Fibroblast of the aortic adventitia (primary cell): ENCODE measurements at places on chromosomes 1 and 21. TPM values are rescaled to one million over a fixed set of nuclear protein-coding genes. Genes with fewer than 3 reads are reported as not detected.

RC3H1 gene
- 35.7 and 37.0 TPM in 2 replicates for total RNA-seq

PRXL2B gene
- total RNA-seq = 15.5 and 23.0 TPM in 2 replicates

ZBTB8A gene
- 7.1 and 10.8 TPM in 2 replicates for total RNA-seq

FAAH gene
- total RNA-seq = 0.18 and 0.65 TPM in 2 replicates

PBX1 gene
- 66.1 and 95.6 TPM in 2 replicates for total RNA-seq

ZMYM4 gene
- 47.8 and 52.2 TPM in 2 replicates for total RNA-seq

IRF2BP2 gene
- total RNA-seq = 62.9 and 79.4 TPM in 2 replicates

OLIG1 gene
- total RNA-seq = not detected in 2 replicates

C1orf87 gene
- total RNA-seq = not detected in 2 replicates

HLX gene
- total RNA-seq = 4.1 and 25.4 TPM in 2 replicates

ELF3 gene
- 0.09 TPM in 1 of 2 replicates, not detected in the other for total RNA-seq

F11R gene
- 0.36 and 3.3 TPM in 2 replicates for total RNA-seq

SUMO3 gene
- 43.2 and 130 TPM in 2 replicates for total RNA-seq

TTC3 gene
- 372 and 615 TPM in 2 replicates for total RNA-seq

DAB1 gene
- 0.45 and 3.2 TPM in 2 replicates for total RNA-seq

TDRD5 gene
- total RNA-seq = not detected in 2 replicates

TAS1R1 gene
- not detected in 2 replicates for total RNA-seq

RIMS3 gene
- total RNA-seq = 0.36 and 0.57 TPM in 2 replicates

LRRC38 gene
- not detected in 2 replicates for total RNA-seq

SLAMF8 gene
- not detected in 2 replicates for total RNA-seq

VANGL2 gene
- not detected in 2 replicates for total RNA-seq

C4BPA gene
- total RNA-seq = not detected in 2 replicates

POGZ gene
- total RNA-seq = 22.6 and 41.0 TPM in 2 replicates

NUDT17 gene
- 5.2 and 8.3 TPM in 2 replicates for total RNA-seq

FCER1G gene
- total RNA-seq = not detected in 2 replicates

ORC1 gene
- total RNA-seq = 0.49 and 12.6 TPM in 2 replicates

BNIPL gene
- total RNA-seq = 0.18 and 0.33 TPM in 2 replicates

CD101 gene
- 0.09 and 0.41 TPM in 2 replicates for total RNA-seq

KRTAP10-7 gene
- total RNA-seq = not detected in 2 replicates

TMEM51 gene
- 1.4 and 6.5 TPM in 2 replicates for total RNA-seq

DCDC2B gene
- total RNA-seq = not detected in 2 replicates

TSSK3 gene
- 1.2 and 2.3 TPM in 2 replicates for total RNA-seq

ASPM gene
- 7.5 and 52.4 TPM in 2 replicates for total RNA-seq

ACOT11 gene
- 1.1 and 3.9 TPM in 2 replicates for total RNA-seq

USH2A gene
- under 0.01 TPM in 1 of 2 replicates, not detected in the other for total RNA-seq

NSUN4 gene
- total RNA-seq = 15.9 and 20.6 TPM in 2 replicates

PPP2R5A gene
- total RNA-seq = 23.7 and 31.6 TPM in 2 replicates

SLC5A9 gene
- total RNA-seq = not detected in 2 replicates

CASZ1 gene
- 0.09 TPM in 1 of 2 replicates, not detected in the other for total RNA-seq

CD48 gene
- not detected in 2 replicates for total RNA-seq

FCGR2B gene
- total RNA-seq = not detected in 2 replicates

SLAMF9 gene
- not detected in 2 replicates for total RNA-seq

NUCKS1 gene
- total RNA-seq = 145 and 253 TPM in 2 replicates

CD34 gene
- total RNA-seq = 0.27 and 4.8 TPM in 2 replicates

BSND gene
- total RNA-seq = not detected in 2 replicates
